ENCODE measurements at places on chromosomes 3 and 15.

DNA sequence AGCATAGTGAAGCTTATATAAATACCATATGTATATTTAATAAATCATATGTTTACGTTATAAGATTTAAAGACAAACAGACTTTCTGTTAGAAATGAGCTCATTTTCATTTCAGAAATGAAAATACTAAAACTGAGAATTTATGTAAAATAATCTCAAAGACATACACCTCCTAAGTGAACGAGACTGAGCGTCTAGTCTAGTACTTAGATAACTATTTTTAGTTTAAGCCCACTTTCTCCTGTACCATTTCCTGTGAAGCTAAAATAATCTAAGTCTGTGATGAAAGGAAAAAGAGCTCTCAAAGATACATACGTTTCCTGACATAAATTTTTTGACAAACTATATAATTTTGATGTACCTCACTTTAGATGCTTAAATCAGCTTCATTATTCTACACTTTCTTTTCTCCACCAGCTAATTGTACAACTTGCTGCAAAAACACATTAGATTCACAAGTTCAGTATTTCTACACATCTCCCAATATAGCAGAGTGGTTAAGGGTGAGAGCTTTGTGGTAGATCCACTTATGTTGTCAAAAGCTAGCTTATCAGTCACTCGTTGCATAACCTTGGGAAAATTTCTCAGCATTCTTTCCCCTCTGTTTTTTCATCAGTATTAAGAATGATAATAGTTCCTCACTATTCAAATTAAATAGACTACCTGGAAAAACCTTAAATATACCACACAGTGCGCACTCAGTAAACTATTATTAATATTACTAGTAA lies 703.0 kb downstream of the PLOD2 start:
- DNase-seq, result no peak

- no peak for DNase-seq
Measured at GRCh38 chr15:35279811-35280210, 194.7 kb upstream of the NANOGP8 start.

- DNase-seq, result no peak
Measured at GRCh38 chr3:186339180-186339918, 22.7 kb downstream of the DGKG start.

- DNase-seq, result peak; percentile 29
Measured at GRCh38 chr3:52084954-52085680, 28.7 kb upstream of the DUSP7 start.

DNA sequence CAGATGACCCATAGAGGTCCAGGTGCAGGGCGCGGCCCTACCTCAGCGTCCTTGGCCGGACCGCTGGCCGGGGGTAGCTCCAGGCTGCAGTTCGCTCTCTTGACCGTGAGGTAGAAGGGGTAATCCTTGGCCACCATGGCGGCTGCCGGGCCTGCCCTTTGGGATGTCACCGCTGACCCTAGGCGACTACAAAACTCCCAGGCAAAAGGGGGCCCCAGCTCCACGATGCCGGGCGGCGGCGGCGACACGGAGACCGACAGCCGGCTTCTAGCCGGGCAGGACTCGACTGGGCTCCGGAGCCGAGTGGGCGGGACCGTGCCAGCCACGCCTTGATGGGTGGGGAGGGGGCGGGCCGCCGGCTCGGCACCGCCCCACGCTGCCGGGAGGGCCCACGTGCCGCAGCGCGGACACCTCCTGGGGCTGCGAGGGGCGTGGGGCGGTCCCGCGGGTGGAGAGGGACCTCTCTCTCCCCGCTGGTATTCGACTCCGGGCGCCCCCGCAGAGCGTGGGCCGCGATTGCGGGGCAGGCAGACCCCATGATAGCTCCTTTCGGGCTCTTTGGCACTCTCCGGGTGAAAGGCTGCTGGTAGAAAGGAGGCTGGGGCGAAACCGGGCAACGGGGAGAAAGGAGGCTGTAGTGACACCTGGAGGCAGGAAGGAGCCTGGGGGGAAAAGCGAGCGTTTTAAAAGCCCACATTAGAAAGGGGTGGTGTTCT lies at the start of gene ARHGEF3:
Gene ARHGEF3, minus strand, starts transcription at position 288 of the 716 bp plus-strand sequence. Its CDS starts 151 bp downstream, at position 137.
- DNase-seq, result peak; percentile 93

GRCh38 chr3:36804295-36805055 lies 40.1 kb upstream of the DCLK3 start:
- peak; percentile 86 for DNase-seq

- no peak for DNase-seq
Measured at GRCh38 chr3:150454085-150454484, 46.0 kb downstream of the TSC22D2 start.

- DNase-seq, result peak; percentile 16
Measured at GRCh38 chr15:93265111-93265556, 176.1 kb upstream of the RGMA start.

- no peak for DNase-seq
Measured at GRCh38 chr3:63979093-63979885, 44.0 kb downstream of the PSMD6 start.

GRCh38 chr15:80758130-80758745 lies 20.9 kb upstream of the CEMIP start:
- DNase-seq, result no peak

GRCh38 chr15:56988219-56988618 lies 69.8 kb downstream of the TCF12 start:
- DNase-seq, result no peak

GRCh38 chr3:159813822-159814531 lies 174.7 kb upstream of the IL12A start:
- peak; percentile 93 for DNase-seq

DNA sequence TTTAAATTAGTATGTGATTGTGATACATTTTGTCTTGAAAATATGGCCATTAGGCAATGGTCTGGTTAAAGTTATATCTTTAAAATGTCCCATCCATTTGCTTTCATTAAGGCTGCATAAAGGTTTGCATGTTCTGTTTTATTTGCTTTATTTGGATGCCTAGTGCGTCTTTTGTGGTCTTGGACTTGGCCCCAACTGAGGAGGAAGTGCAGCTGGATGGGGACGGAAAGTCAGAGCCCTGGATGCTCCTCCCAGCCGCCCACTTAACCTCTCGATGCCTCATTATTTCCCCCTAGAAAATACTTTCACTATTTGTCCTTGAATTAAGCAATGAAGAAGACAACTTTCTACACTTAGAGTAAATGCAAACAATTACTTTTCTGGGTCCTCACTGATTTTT lies 898.2 kb downstream of the MCTP2 start:
- no peak for DNase-seq

DNA sequence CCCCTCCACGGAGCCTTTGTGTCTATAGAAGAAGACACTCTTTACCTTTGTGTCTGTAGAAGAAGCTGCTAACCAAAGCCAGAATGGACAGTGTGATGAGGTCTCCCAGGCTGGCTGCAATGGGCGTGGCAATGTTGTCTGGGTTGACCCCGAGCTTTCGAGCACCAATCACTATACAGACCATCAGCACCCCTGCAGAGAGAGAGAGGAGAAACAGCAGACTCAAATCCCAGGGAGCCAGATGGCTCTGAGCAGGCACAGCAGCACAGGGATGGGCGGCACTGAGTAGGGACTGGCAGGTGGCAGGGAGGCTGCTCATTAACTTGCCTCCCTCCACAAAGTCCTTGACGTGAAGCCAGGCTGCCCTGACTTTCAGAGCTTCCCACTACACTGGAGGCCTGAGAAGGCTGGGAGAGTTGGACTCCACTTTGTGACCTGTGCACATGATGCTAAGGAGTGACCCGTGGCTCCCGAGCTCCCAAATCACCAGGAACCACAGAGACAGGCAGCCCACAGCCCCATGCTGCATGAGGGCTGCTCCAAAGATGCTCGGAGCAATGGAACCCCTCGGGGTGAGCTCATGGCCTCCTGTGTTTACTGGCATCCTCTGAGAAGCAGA lies 53.9 kb downstream of the ROPN1B start:
- no peak for DNase-seq

DNA sequence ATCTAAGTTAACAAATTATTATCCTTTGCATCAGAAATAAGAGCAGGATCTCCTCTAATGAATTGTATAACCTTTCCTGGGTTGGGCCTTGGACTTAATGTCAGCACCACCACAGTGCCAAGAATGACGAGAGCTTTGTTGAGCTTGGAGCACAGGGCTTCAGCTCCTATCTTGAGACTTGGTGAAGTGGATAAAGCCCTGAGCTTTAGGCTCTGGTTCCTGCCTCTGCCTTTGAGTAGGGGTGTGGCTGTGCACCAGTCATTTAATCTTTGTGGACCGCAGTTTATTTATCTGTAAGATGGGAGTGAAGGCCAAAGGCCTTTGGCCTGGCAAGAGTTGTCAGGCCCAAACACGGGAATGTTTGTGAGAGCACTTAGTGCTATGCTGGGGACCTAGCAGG lies 162.2 kb downstream of the VGLL4 start:
- no peak for DNase-seq

- DNase-seq, result no peak
Measured at GRCh38 chr3:183802989-183803388, 22.4 kb downstream of the MAP6D1 start.

DNA sequence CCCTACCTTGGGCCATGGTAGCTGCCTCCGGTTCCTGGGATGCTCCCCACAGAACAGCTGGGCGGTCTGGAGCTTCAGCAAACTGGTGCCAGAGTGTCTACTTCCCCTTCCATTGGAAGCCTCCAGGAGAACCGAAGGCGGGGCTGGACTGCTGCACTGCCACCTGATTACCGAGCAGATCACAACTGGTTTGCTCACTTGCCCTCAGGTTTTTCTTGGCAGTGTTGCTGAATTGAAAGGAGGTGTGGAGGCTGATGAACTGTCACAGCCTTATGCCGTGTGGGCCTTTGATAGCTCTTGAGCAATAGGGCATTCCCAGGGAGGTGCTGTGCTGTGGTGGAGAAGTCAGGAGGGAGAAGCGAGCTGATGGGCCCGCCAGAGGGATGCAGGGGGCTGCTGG lies at the start of gene TGM5:
Gene TGM5, minus strand, starts transcription at position 95 of the 400 bp plus-strand sequence. Its CDS starts 79 bp downstream, at position 16.
- no peak for DNase-seq

GRCh38 chr15:67902579-67903009 lies 62.7 kb upstream of the RNU6-1 start:
- DNase-seq, result no peak

DNA sequence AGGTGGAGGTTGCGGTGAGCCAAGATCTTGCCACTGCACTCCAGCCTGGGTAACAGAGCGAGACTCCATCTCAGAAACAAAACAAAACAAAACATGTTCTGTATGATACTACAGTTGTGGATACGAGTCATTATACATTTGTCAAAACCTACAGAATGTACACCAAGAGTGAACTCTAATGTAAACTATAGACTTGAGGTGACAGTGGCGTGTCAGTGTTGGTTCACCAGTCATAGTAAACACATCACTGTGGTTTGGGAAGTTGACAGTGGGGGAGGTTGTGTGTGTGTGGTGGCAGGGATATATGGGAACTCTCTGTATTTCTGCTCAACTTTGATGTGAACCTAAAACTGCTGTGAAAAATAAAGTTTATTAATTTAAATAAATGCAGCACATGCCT lies 33.0 kb upstream of the GNB5 start:
- DNase-seq, result no peak

- DNase-seq, result no peak
Measured at GRCh38 chr3:51947215-51947900, 5.2 kb downstream of the PARP3 start.

DNA sequence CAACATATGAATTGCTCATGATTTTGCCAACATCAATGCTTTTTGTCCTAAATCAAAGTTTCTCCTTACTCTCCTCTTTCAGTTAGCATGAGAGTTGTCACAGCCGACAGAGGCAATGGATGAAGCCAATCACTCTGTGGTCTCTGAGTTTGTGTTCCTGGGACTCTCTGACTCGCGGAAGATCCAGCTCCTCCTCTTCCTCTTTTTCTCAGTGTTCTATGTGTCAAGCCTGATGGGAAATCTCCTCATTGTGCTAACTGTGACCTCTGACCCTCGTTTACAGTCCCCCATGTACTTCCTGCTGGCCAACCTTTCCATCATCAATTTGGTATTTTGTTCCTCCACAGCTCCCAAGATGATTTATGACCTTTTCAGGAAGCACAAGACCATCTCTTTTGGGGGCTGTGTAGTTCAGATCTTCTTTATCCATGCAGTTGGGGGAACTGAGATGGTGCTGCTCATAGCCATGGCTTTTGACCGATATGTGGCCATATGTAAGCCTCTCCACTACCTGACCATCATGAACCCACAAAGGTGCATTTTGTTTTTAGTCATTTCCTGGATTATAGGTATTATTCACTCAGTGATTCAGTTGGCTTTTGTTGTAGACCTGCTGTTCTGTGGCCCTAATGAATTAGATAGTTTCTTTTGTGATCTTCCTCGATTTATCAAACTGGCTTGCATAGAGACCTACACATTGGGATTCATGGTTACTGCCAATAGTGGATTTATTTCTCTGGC lies 2.5 kb downstream of the OR4F6 start:
- no peak for DNase-seq

DNA sequence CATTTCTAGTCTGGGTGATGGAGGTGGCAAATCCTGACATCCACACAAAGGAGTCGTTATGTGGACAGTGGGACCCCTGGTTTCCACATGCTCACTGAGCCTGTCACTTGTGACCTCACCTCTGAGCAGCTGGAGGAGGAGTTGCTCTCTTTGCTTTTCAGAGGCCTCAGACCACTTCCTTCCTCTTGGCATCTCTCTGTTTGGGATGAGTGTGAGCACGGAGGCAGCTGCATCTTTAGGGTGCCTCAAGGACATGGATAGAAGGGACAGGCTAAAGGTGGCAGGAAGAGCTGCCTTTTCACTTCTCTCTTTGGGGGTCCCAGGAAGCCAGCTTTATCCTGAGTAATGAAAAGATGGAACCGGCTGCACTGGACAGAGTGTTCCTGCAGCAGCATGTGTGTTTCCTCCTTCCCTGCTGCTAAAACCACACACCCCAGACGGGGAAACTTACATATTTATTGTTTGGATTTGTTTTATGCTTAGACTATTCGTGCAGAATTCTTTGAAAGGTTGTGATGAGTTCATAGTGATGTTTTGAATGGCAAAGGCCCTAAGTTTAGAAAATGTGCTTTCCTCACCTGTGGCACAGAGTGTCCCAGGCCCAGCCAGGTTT lies 31.8 kb downstream of the GPR171 start:
- DNase-seq, result no peak

DNA sequence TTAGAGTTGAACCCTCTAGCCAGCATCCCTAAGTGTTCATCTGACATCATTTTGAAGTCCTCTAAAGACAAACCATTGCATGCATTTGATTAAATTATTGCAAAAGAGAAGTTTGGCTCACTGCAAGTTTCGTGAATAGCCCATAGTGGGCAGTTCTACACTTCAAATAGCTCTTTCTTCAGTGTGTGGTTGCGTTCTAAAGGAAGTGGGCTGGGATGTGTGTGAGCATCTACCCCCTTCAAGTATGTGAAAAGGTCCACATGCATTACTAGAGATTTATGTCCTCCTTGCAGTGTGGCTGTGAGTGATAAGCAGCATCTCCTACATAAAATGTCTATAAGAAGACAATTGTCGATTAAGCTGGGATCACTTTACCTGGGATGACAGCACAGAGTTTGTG lies 54.6 kb downstream of the SST start:
- no peak for DNase-seq

DNA sequence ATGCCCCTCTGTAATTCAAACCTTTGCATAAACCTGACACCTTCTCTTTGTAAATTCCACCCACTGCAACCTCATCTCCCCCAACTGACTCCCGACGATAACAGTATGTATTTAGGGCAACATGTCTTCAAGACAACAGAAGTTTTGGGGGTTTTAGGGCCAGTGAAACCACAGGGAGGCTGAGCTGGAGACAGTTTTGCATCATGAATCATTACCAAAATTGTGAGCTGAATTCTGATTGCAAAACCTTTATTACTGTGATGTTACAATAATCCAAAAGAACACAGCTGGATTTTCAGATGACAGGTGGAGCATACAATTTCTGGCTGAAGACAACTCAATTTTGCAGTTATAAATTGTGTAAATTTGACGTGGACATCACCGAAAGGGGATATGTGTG lies 281.3 kb upstream of the TTC14 start:
- DNase-seq, result no peak

Measured in mesendoderm (in vitro differentiated cells).